ENCODE measurements at places on chromosomes 12 and 14.

GRCh38 chr14:101125719-101126651 lies 222.5 kb upstream of the RTL1 start:
- DNase-seq: peak; percentile 38

GRCh38 chr14:37623426-37623951 lies 28.1 kb downstream of the TTC6 start:
- DNase-seq: no peak

- DNase-seq: no peak
These were observed 396.9 kb downstream of the LRIG3 start for GRCh38 chr12:58523360-58523759.

GRCh38 chr12:130633771-130634170 lies 82.3 kb downstream of the RIMBP2 start:
- peak; percentile 88 for DNase-seq

GRCh38 chr14:64990296-64990695 lies 3.6 kb downstream of the FNTB start:
- no peak for DNase-seq

GRCh38 chr12:180445-180844 lies 33.5 kb downstream of the SLC6A12 start:
- DNase-seq: no peak
